Stimulated activated CD4-positive, alpha-beta T cell treated with anti-CD3 and anti-CD28 coated beads, TNF-alpha, amount 100 ng/mL, for 48 hours (primary cell): ENCODE measurements at places on chromosomes 6 and 20.

DNA sequence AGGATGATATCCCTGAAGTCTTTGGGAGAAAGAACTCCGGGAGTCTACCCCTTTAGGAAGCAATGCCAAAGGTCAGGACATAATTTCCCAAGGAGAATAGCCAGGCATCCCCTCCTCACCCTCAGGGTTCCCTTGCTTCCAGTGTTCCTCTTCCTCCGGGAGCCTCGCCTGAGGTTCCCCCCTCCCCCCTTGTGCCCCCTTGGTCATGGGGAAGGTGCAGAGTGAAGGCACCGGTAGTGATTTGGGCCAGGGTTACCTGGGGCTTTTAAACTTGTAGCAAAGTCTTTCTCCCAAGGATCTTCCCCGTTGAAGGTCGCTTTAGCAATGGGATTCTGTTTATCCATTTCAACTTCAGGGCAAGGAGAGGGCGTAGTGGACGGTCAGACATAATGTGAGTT, 1.2 kb downstream of the ISM1 start:
- no peak for DNase-seq

GRCh38 chr6:30657454-30657853, 10.5 kb downstream of the C6orf136 start:
- DNase-seq = no peak

- DNase-seq = no peak
Observed at GRCh38 chr6:118514689-118515088, 33.4 kb upstream of the PLN start.

DNA sequence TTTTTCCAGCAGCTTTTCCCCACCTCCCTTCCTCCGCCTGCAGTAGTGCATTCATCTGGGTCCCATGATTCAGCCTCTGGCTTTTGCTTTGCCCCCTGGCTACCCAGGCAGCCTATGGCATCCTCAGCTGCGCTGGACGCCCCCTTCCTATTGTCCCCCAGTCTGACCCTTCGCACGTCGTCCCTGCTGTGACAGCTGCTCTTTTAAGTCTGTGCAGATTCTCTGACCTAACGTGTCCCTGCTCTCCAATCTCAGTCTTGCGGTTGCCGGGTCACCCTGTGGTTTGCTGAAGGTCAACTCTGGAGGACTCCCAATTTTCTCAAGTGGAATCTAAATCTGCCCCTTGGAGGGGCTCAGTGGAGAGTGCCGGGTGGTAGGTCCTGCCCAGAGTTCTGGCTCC, 294.3 kb downstream of the CDC5L start:
- no peak for DNase-seq

- DNase-seq = no peak
Observed at GRCh38 chr6:155959898-155960495, 504.4 kb upstream of the NOX3 start.

DNA sequence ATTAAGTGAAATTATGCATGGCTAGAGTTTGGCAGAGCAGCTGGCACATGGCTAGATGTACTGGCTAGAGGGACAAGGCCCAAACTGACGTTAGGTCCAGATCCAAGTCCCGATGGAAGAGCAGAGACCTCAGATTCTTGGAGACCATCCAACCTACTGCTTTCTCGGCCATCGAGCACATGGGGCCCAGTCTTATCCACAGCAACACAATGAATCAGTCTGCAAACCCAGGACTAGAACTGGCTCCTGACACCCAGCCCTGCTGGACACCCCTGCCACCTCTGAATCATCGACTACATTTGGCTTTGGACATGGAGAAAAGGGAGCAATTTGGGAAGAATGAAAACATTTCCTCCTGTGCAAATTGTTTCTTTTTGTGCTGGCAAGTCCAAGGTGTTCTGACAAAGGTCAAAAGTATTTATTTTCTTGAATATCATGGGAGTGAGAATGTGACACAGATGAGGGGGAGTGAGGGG, 23.9 kb upstream of the YWHAB start:
- no peak for DNase-seq

- no peak for DNase-seq
Observed at GRCh38 chr6:43665376-43665775, 20.5 kb downstream of the RSPH9 start.

GRCh38 chr6:136438441-136438840, 111.8 kb downstream of the MAP7 start:
- DNase-seq = no peak

GRCh38 chr6:35152067-35152707, 11.0 kb upstream of the TCP11 start:
- no peak for DNase-seq

GRCh38 chr20:52172392-52173047, 19.1 kb downstream of the ZFP64 start:
- DNase-seq = no peak

DNA sequence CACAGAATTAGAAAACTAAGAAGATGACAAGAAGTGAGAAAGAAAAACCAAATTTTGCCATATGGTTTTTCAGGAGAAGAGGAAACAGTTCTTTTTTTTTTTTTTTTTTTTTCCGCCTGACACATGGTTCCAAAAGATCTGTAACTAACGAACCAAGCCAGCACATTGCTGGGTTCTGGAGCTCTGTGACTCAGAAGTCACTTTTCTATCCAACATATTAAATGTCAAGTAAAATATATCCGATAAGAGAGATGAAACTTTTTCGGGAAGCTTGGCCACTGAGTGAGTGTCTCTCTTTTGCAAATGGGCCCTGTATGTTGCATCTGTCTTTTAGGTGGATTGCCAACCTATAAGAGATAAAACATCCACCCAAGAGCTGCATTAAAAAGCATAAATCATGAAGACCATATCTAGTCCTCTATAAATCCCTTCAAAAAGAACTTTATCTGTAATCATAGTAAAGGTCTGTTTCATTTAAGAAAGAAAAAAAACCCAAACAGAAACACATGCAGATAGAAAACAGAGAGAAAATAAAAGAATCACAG, 4.6 kb downstream of the METTL24 start:
- no peak for DNase-seq
